Esophagus squamous epithelium (tissue), 5 donors: ENCODE measurements at places on chromosomes 5 and 9.

GRCh38 chr9:95138474-95138873 lies 179.0 kb downstream of the FANCC start:
- no peak for DNase-seq

GRCh38 chr5:58466939-58467338 lies 7.1 kb upstream of the PLK2 start:
- no peak for DNase-seq

- no peak for DNase-seq
These were observed 157.8 kb downstream of the ARHGEF28 start for GRCh38 chr5:73783828-73784227.

DNA sequence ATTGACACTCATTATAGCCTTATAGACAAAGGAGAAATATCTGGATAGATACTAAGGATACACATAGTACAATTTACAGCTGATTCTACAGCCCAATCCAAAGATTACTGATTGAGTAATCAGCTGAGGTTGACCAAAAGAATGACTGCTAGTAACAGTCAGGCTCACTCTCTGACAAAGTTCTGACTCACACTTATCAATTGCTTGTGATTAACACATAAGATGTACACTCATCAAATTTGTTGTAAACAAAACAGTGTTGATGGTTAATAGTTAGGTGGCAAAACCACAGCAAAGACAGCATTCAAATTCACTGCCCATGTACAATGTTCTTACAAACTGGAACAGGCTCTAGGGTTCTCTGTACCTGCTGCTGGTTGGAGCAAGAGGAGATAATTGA lies 422.7 kb downstream of the TLE1 start:
- DNase-seq: no peak

- DNase-seq: no peak
These were observed 315.0 kb upstream of the PIK3R1 start for GRCh38 chr5:67900514-67900913.

DNA sequence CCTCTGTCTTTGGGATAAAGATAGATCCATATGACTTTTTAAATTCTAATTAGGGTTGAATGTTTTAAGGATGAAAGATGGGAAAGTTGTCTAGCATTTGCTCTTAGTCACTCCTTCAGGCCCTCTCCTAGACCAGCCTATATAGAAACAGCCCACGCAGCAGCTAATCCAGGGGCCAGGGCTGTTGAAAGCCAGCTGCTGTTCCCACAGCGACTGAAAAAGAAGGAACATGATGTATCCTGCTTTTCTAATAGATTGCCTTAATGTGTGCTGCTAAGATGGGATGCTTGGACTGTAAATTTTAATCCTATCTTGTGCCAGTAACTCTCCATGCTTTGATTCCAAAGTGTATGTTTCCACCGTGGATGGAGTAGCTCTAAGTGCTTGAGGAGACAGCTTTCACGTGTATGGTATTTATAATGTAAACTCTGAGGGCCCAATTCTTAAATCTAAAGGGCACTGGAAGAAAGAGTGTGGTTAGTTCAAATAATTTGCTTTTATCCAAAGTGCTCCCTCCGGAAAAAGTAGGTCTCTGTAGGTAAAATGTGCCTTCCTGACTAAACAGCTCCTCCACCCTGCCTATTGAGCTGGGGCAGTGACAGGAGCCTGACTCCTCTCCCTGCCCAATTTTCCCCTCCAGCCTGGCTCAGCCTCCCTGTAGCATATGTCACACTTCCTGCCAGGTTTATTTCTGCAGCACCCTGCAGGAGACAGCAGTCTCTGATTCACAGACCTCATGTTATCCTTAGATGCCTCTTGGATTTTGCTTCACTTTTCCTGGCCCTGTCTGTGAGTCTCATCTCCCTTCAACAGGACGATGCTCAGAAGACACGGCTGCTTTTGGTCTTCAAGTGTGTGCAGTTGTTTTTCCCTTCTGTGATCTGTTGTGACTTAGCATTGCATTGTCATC lies 33.2 kb downstream of the SLC36A1 start:
- no peak for DNase-seq
